Activated CD8-positive, alpha-beta memory T cell treated with anti-CD3 and anti-CD28 coated beads, Interleukin-2, amount 10 ng/mL, durations not matched to agents 7 days and 5 days (primary cell): ENCODE measurements at places on chromosomes 5 and 9. TPM values are rescaled to one million over a fixed set of nuclear protein-coding genes. Genes with fewer than 3 reads are reported as not detected.

- no peak for DNase-seq
Observed at GRCh38 chr5:171483551-171484135, 64.2 kb downstream of the FGF18 start.

Gene C1QTNF2
- not detected for total RNA-seq

Gene HIGD2A
- total RNA-seq = 87.7 TPM

DNA sequence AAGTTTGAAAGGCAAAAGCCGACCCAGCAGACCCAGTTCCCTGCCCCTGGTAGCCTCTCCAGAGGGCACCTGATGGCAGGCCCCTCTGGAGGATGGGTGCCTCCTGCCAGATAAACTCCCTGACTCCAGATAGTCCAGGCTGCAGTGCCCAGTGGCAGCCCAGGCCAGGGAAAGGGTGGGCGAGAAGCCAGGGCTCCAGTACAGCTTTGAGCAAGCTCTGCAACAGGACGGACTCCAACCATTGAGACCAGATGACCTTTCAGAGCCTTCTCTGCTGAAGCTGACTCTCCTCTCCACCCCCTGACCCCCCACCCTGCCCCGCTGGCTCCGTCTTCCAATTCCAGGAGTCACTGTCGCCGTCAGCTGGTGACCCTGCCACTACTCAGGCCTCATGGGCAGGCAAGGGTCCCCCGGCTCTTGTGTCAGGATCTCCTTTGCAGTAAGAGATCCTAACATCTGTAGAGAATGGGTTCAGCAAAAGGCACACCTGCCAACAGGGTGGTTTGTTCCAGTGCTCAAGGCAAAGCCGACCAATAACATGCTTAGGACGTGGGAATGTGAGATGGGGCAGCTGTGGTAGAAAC is 15.5 kb upstream of the FCN1 start:
- DNase-seq = no peak

Gene SLC45A2
- total RNA-seq = not detected

GRCh38 chr9:6106711-6107339 is 91.4 kb upstream of the RANBP6 start:
- DNase-seq = no peak

- DNase-seq = no peak
Observed at GRCh38 chr9:130054325-130054786, 650 bp downstream of the GPR107 start.
